Activated CD4-positive, alpha-beta memory T cell treated with anti-CD3 and anti-CD28 coated beads, Interleukin-2, amount 10 ng/mL, durations not matched to agents 7 days and 5 days (primary cell): ENCODE measurements at places on chromosomes 6 and 20.
A peak's percentile ranks its signal among the peaks of the same experiment; 100 is the strongest.

- no peak for DNase-seq
Observed at GRCh38 chr20:10524034-10524476, 89.0 kb downstream of the SLX4IP start.

DNA sequence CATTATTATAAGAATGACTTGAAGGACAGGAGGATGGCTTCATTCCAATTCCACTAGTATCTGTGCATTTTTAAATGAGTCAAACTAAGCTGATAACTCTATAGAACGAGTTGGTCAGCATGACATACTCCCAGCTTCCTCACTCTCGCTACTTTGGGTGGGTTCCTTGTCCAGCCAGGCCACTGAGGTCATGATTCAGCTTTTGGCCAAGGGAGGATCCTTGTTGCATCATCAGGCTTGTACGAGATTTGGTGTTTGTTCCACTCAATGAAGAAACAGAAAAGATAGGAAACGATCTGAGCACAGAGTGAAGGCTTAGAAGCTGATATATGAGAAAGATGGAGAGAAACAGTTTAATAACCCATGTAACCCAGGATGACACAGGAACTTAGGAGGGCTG is 19.8 kb downstream of the NEDD9 start:
- DNase-seq, result no peak

DNA sequence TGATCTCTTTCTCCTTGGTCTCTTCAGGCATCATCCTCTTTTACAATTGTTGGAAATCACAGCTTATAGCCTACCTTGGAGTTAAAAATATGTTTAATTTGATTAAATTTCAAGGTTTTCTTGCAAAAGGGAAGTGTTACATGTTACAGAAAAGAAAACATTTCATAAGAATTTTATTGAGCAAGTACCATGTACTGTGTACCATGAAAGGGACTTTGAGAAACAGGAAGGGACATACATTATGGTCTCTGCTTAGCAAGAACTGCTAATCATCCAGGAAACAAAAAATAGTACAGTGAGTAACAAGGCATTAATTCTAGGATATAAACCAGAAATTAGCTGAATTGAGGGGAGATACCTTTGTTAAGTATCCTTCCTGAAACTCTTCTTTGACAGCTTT is 145.3 kb upstream of the SPACA1 start:
- no peak for DNase-seq

- no peak for DNase-seq
Observed at GRCh38 chr6:13044896-13045295, 283.4 kb downstream of the TBC1D7 start.

DNA sequence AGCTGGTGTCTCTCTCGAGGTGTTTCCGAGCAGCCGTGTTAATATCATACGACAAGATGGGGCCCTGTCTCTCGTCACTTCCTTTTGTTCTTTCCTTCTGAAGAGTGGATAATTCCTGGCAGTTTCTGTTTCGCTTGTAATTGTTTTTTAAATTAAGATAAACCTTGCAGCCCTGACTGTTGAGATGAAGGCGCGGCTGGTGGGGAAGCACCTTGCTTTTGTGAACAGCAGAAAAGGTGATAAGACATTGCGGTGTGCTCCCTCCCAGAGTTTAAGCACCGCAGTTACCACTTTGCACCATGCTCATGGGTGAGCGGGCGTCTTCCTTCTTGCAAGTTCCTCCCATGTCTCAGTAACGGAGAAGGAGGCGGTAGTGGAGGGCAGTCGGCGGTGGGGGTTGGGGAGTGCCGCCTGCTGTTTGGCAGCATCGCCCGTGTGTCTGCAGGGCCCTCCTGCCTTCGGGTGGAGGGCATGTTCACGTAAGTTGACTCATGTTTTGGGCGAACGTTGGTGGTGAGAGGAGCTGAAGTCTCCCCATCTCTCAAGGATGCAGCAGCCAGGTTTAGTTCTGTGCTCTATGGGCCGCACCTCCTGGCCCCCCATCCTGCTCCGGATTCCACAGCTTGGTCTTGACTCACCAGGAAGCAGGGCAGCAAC is 345.9 kb downstream of the TAF4 start:
- peak; percentile 62 for DNase-seq

- DNase-seq, result no peak
Observed at GRCh38 chr20:44034965-44035635, 120.4 kb downstream of the TOX2 start.

GRCh38 chr6:81763968-81764367 is 11.5 kb upstream of the TENT5A start:
- no peak for DNase-seq

GRCh38 chr6:37323580-37323979 is 30.2 kb upstream of the RNF8 start:
- DNase-seq, result no peak

- DNase-seq, result no peak
Observed at GRCh38 chr20:43530321-43531090, 23.0 kb downstream of the L3MBTL1 start.

- no peak for DNase-seq
Observed at GRCh38 chr6:139099984-139100383, 34.9 kb upstream of the HECA start.

DNA sequence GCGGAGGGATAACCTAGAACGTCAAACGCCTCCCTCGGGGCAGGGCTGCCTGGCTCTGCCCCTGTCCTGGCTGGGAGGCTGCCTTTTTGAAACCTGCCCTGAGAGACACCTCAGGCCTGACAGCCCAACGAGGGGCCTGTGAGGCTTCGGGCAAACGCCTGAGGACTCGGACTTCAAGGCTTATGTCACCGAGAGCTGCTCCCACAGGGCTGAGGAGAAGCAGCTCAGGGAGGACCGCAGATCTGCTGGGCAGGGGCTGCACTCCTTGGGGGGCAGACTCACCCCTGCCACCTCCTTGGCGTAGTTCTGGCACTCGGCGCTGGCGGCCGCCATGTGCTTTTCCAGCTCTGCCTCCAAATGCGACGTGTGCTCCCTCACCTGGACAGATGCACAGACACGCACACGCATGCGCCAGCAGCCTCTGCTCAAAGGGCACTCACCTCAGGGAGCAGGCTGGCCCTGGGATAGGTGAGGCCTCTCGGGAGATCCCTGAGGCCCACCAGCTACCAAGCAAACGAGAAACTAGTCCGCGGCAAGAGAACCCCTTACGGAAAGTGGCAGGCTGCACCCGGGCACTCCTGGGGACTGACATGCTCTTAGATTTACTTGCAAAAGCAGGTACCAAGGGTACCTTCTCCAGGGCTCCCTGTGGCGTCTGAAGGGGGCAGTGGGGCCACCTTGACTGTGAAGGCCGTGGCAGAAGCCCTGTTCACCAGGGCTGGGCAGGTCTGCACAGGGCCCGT is 49.6 kb downstream of the DSTN start:
- DNase-seq, result peak; percentile 12

DNA sequence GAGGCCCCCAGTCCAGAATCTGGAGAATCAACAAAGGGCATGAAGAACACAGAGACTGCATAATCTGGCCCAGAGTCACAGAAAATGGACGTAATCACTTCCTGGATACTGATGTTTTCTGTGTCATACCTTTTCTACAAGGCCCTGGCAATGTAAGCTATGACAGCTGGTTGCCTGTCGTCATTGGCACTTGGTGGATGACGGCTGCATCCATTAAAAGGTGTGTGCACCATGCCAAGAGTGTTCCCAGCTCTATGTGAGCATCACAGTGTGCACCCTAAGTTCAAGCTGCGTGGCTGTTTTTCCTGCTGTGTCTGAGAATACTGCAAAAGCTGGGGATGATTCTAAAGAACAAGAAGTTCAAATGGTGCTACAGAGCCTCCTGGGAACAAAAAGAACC is 275.2 kb upstream of the CNR1 start:
- DNase-seq, result no peak

DNA sequence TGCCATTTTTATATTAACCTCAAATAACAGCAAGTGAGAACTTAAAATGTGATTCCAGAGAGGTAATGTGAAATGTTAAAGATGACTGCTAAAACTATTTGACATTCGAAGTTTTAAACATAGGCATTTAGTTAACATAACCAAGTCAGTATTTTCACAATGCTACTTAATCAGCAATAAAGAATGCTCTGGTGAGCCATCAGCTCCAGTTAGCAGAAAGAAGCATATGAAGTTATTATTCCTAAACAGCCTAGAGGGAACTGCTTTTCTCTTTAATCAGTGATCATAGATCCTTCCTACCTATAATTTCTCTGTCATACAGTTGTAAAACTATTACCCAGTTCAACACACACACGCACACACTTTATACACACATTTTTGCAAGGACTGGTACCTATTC is 60.1 kb downstream of the MMS22L start:
- DNase-seq, result no peak

DNA sequence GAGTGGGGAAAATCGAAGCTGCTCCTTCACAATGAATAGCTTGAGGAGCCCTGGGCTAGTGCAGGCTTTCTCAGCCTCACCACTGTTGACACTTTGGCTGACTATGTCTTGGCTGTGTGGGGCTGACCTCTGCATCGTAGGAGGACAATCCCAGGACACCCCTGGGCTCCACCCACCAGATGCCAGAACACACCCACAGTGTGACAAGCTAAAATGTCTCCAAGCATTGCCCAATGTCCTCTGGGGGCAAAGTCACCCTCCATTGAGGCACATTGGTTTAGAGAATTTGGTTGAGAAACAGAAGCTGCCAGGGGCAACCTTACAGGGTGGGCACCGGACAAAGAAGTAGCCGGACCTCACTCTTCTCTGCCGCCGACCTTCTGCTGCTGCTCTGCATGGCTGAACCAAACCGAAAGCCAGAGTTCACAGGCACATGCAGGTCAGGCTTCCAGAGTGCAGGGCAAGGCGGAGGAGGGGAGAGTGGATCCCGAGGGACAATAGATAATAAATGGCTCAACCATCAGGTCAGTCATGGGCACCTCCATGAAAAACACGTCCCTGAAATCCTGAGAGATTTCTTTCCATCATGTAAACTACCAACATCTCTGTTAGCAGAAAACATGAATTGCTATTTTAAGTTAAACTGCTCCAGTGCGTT is 189.0 kb downstream of the LRFN2 start:
- DNase-seq, result no peak

GRCh38 chr20:25015986-25016385 is 23.4 kb upstream of the APMAP start:
- DNase-seq, result no peak

DNA sequence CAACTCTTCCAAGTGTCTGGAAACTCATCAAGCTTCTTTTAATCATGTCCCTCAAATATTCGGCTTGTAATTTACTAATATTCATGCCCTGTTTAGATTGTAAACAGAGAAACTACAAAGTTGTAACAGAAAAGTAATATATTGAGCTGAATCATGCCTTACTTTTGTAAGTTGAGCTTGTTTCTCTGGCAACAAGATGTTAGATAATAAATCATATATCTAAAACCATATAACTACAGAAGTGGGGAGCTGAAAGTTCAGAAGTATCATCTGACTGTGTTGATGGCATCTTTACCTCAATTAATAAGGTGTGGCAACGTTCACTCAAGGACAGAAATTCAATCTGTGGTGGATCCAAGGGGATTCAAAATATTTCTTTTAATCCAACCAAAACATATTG is 263.9 kb downstream of the PLCB1 start:
- DNase-seq, result no peak

GRCh38 chr6:53765270-53765669 is 29.5 kb upstream of the LRRC1 start:
- no peak for DNase-seq

DNA sequence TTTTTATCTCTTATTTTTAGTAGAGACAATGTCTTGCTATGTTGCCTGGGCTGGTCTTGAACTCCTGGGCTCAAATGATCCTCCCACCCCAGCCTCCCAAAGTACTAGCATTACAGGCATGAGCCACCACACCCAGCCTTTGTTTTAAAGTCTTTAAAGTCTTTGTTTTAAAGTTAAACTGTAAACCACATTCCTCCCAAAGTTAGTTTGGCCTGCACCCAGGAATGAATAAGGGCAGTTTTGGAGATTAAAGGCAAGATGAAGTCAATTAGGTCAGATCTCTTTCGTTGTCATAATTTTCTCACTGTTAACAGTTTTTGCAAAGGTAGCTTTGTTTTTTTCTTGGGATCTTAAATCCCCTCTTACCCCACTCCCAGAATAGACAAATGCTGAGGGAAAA is 63.8 kb downstream of the UBR2 start:
- DNase-seq, result no peak

- DNase-seq, result no peak
Observed at GRCh38 chr6:119241111-119241465, 108.5 kb downstream of the MAN1A1 start.

DNA sequence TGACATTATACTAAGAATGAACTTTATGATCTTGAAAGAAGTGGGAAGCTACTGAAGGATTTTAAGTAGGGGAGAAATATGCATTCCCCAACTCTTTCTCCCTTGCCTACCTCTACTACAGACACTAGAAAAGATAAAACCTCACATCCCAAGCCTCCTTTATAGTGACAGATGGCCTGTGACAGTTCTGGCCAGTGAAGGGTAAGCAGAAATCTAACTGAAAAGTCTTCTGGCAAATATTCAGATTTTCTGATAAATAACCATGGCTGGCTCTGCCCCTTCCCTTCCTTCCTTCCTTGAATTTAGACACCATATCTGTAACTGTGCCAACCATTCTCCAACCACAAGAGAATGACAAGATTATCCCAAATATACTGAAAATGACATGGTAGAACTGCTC is 10.2 kb upstream of the BEND6 start:
- DNase-seq, result no peak

- no peak for DNase-seq
Observed at GRCh38 chr6:146545581-146545980, 1.9 kb downstream of the RAB32 start.

DNA sequence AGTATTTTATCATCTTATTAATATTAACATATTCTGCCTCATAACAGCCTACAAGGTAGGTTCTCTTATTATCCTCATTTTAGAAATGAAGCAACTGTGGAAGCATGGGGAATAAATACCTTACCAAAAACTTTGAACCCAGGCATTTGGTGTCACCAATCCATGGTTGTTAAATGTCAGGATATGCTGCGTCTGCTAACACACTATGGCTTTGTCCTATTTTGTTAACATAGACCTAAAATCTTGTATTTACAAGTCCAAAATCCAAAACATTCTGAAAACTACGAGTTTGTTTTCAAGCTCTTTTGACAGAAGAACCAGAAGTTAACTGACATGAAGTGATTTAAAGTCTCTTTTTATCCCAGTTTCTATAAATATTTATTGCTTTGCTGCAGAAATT is 53.4 kb downstream of the BMP5 start:
- DNase-seq, result no peak

DNA sequence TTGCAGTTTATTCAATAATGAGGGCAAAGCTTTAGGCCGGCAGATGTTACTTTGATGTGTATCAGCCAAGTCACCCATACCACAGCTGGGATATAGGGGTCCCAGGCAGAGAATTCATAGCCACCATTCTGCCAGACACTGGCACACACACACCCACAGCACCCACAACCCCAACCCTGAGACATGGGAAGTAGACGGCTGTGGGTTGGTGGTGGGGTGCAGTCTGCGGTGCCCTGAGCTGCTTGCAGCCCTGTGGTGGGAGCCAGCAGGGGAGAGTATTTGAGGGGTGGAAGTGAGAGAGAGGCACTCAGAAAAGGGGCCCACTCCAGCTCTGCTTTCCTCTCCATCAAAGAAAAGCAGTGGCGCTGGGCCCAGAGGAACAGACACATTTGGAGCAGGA is 125.3 kb downstream of the FOXO3 start:
- DNase-seq, result no peak

- DNase-seq, result no peak
Observed at GRCh38 chr6:52420668-52421358, 671 bp downstream of the EFHC1 start.
